T-helper 9 cell (primary cell): ENCODE measurements at places on chromosomes 2 and 18.

GRCh38 chr18:24315170-24315569 is 82.5 kb downstream of the OSBPL1A start:
- no peak for DNase-seq

DNA sequence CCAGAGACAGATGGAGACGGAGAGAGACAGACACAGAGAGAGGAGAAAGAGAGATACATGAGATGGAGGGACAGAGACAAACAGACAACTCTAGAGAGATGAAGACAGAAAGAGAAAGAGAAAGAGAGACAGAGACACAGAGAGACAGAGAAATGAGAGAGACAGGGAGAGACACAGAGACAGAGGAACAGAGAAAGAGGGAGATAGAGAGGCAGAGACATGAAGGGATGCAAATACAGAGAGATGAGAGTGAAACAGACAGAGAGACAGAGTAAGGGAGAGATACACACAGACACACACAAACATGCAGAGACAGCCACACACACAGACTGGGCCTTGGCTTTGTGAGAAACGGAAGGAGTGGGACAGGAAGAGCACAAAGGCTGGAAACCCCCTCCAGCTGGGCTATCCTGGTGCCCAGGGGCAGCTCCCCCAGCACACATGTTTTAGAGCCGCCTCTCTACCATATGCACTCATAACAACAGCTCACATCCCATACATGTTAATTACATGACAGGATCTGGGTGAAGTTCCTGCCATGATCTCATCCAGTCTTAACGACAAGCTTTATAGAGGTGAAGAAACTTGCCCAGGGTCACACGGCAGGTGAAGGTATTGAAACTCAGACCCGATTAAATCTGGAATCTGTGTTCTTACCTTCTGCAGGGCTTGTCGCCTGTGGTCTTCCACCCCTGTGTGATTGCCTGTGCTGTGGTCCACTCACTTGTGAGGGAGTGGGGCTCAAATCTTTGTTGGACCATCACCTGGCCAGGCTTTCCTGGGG is 32.4 kb downstream of the IL18R1 start:
- no peak for DNase-seq

- DNase-seq: no peak
These were observed 5.4 kb downstream of the METTL21A start for GRCh38 chr2:207619764-207620203.

DNA sequence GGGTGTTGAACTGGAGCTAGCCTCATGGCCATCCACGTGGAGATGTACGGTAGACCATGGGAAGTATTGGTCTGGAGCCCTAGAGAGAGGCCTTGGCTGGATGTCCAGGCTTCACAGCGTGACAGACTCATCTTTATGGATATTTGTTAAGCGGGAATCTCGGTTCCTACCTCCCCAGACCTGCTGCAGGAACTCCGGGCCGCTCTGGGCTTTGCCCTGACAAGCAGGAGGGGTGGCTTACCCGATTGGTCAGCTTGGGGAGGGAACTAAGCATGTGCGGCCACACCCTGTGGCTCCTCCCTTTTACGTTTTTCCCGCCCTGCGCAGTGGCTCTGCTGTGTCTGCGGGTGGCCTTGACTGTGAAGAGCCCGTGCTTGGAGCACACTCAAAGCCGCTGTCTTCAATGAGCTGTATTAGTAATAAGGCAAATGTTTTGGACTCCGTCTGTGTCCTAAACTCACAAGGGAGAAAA is 52.3 kb downstream of the PAPOLG start:
- no peak for DNase-seq
